ENCODE measurements at places on chromosomes 1 and 21. TPM values are rescaled to one million over a fixed set of nuclear protein-coding genes. Genes with fewer than 3 reads are reported as not detected.

Gene OR2T11
- total RNA-seq = not detected

Gene RAP1GAP
- not detected for total RNA-seq

Gene CRP
- total RNA-seq = not detected

Gene SPRR3
- not detected for total RNA-seq

Gene SESN2
- 5.8 TPM for total RNA-seq

Gene RGS18
- total RNA-seq = 3.9 TPM

Measured in sigmoid colon (tissue), 7 donors.